ENCODE measurements at places on chromosomes 5 and 9.

DNA sequence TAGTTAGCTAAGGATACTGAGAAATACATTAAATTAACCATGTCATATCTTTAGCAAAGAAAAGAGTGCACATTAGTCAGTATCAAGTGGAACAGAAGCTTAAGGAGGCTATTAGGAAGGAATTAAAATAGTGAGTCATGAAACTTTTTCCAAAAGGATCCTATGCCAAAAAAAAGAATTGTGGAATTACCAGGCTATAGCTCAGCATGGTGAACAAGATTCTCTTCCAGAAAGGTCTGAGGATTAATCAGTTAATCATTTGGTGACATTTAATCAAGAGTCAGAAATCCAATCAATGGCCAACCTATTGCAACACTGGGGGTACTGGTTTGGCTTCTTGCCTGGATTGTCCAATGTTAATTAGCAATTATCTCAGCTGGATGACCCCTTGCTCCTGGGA is 244.5 kb upstream of the NMUR2 start:
- no peak for DNase-seq

- DNase-seq = no peak
Observed at GRCh38 chr5:1056611-1057484, 48.2 kb downstream of the NKD2 start.

DNA sequence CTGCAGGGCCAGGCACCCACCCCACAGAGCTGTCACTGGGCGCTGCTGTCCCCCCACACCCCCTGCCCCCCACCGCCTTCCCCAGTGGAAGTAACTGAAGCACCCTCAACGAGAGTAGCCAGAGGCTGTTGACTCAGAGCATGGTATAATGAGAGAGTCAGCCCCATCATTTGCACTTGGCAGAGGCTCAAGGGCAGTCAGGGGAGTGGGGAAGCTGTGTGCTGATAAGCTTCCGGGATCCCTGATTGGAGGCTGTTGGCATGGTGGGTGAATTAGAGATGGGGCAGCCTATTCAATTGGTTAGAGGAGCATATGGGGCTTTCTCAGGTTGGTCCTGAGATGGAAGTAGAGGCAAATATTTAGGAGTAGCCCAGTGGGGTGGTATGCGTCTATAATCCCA is 77.1 kb upstream of the GOLM1 start:
- no peak for DNase-seq

DNA sequence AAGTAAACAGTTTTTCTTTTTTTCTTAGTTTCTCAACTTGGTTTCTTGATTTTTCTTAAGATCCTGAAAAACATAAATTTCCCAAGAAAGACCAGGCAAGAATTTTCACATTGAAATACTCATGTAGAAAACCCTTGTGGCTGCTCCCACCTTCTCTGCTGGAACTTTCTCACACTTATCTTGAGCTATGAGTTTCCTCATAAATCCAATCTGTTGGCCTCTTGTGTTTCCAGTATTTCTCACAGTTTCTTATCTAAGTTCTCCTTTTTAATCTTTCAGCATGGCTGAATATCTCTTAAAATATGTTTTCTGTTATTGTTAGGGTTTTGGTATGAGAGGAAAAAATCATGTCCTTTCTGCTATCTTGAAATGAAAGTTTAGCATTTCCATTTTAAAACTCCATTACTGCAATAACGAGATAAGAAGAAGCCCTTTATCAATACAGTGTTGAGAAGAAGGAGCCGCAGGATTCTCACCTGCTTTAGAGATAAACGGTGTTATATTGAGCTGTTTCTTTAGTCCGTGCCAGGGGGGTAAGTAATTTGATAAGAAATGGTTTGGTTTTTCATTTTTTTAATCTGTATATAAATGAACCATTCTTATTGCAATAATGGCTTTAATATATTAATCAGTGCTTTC is 89.3 kb downstream of the ALDH1A1 start:
- DNase-seq = no peak

GRCh38 chr5:179326122-179326927 is 18.9 kb downstream of the ADAMTS2 start:
- no peak for DNase-seq

- no peak for DNase-seq
Observed at GRCh38 chr9:7097040-7097715, 339.4 kb downstream of the KDM4C start.

DNA sequence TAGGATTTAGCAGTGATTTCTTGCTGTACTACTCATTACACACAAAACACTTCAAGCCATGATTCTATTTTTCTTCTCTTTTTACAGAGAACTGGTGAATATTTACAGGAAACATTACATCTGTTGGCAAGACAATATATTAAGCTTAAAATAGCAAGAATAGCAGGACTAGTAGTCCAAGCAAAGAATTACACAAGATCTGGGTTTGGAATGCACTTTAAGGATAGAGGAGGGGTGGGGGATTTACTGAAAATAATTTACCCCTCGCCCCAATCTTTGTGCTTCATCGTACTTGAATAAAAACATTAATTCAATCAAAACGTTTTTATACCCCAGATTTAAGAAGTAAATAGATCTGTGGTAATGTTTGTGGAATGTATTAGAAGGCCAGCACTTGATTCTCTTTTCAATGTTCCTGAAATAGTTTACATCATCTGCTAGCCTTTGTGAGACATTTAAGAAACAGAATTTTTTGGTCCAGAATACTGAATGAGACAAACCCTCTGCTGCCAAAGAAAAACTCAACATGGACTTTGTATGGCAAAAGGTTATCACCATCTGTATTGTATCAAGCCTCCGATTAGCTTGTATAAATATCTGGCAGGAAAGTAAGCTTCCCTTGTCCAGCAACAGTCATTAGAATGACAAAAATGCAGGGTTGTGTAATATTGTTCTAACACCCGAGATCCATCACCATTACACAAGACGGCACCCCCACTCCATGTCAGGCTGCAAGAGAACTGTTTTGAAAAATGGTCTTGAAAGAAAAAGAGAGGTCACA is 23.8 kb downstream of the SVEP1 start:
- DNase-seq = no peak

DNA sequence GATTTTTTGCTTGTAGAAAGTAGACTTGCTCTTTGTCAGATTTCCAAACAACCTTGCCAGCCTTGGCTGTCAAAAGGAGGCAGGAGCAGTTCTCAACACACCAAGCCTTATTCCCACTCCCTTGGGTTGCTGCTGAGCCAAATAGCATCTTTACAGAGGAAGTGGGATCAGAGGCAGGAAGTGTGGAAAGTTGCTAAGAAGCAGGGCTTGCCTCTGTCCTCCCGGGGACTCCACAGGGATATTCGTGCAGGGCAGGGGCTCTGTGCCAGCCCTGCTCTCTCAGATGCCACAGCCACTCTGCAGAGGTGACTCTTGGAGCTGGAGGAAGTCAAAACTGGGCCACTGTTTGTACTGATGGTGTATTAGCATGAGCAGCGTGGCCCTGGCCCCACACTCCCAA is 24.3 kb downstream of the PTPDC1 start:
- DNase-seq = no peak

GRCh38 chr5:176883700-176884570 is 15.2 kb downstream of the HK3 start:
- DNase-seq = no peak

- DNase-seq = no peak
Observed at GRCh38 chr9:133726401-133727276, 11.5 kb downstream of the SARDH start.

DNA sequence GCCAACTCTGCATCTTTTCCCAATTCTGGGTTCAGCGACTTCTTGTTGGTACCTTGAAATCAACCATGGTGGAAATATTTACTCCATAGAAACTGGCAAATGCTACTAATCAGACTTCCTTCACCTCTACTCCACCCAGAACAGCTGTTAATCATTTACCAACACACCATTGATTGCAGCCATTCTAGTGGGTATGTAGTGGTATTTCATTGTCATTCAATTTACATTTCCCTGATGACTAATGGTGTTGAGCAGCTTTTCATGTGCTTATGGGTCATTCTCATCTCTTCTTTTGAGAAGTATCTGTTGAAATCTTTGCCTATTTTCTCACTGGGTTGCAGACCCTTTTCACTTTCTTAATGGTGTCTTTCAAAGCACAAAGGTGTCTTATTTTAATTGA is 122.4 kb upstream of the MSX2 start:
- no peak for DNase-seq

DNA sequence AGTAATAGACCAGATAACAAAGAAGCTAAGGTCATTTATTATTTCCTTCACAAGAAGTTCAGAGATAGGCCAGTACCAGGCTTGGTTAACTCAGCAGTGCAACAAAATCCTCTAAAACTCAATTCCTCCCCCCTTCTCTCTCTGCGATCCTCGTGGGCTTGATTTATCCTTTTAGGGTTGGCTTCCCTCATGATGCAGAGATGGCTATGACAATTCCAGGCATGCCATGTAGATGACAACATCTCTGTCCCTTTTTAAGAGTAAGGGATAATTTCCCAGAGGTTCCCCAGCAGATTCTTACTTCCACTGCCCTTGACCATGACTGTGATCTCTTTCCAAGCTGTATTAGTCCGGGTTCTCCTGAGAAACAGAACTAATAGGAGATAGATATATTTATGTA is 28.7 kb upstream of the DAP start:
- no peak for DNase-seq

- no peak for DNase-seq
Observed at GRCh38 chr9:4530375-4530774, 40.1 kb downstream of the SLC1A1 start.

GRCh38 chr5:126251024-126251423 is 172.2 kb upstream of the GRAMD2B start:
- DNase-seq = no peak

GRCh38 chr9:111250875-111251842 is 78.9 kb downstream of the OR2K2 start:
- DNase-seq = no peak

GRCh38 chr5:155726267-155726666 is 600.7 kb upstream of the SGCD start:
- DNase-seq = no peak

GRCh38 chr5:97075649-97076048 is 66.8 kb downstream of the LIX1 start:
- no peak for DNase-seq

DNA sequence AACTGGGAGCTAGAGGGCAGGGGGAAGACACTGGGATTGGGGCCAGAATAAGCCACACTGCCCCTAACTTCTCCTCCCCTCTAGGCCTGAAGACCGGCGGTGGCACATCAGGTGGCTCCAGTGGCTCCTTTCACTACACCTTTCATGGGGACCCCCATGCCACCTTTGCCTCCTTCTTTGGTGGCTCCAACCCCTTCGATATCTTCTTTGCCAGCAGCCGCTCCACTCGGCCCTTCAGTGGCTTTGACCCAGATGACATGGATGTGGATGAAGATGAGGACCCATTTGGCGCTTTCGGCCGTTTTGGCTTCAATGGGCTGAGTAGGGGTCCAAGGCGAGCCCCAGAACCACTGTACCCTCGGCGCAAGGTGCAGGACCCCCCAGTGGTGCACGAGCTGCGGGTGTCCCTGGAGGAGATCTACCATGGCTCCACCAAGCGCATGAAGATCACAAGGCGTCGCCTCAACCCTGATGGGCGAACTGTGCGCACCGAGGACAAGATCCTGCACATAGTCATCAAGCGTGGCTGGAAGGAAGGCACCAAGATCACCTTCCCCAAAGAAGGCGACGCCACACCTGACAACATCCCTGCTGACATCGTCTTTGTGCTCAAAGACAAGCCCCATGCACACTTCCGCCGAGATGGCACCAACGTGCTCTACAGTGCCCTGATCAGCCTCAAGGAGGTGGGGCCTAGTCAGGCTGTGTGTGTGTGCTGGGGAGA is 6.8 kb downstream of the DNAJB5 start:
- no peak for DNase-seq

GRCh38 chr9:98329281-98329680 is 73.8 kb upstream of the TBC1D2 start:
- no peak for DNase-seq

DNA sequence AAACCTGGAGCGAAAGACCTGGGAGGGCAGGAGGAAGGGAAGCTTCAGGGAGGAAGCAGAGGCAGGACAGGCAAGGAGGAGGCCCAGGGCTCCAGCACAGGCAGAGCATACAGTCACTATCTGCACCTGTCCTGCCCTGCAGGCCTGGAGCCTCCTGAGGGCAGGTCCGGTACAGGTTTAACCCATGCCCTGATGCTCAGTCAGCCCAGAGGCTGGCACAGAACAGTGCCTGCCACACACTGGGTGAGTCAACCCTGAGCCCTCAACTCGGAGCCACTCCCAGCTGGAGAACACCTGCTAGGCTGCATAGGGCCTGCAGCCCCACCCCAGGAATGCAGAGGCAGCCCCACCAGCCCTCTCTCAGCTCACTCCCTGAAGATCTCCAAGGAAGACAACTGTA is 161.5 kb upstream of the PHYKPL start:
- DNase-seq = peak; percentile 37

- no peak for DNase-seq
Observed at GRCh38 chr5:91401175-91401574, 18.1 kb upstream of the ARRDC3 start.

DNA sequence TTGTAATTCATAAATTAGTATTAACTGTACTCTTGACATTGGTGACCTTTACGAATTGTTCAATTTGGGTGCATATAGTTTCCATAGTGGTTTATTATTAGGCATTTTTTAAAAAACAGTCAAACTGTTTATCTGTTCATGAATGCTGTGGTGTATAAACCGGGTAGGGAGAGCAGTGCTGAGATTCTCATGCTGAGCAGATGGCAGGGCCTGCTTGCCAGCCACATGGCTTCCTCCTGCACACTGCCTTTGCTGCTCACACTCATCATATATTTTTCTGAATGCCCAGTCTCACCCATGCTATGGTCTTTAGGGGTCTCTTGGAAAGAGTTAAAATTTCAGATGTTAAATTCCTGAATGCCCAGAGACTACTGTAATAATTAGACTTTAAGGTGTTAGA is 40.8 kb downstream of the NNT start:
- DNase-seq = no peak

DNA sequence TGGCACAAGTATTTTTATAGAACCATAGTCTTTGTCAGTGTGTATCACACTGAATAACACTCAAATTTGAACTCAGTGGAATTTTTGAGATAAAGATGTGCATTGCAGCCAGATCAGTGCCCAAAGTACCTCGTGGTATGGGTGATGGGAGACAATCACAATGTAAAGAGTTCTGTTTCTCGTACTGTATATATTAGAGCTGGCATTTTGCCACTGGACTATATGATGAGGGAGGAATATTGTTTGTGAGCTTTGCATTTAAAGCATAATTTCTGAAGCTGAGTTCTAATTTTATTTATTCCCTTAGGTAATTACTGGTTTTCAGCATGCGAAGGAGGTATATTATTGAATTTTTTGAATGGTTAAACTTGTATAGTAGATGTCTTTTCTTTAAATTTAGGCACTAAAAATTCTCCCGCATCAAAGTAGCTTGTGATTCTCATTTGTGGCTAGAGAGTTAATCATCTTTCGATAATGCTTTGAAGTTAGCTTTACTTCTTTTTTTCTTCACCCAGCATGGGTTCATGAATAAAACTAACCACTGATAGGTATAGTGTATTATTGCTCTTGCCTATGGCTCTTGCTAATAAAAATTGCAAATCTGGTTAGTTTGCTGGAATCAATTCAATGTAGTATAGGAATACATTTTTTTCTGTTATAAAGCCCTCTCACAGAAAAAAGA is 43.1 kb downstream of the PAM start:
- no peak for DNase-seq

- DNase-seq = no peak
Observed at GRCh38 chr9:100724886-100725285, 147.0 kb downstream of the CAVIN4 start.

GRCh38 chr9:5445886-5446285 is 4.5 kb upstream of the CD274 start:
- no peak for DNase-seq

GRCh38 chr5:128539038-128539429 is 989 bp upstream of the FBN2 start:
- DNase-seq = peak; percentile 9

GRCh38 chr9:111870774-111871498 is 25.7 kb upstream of the UGCG start:
- no peak for DNase-seq

GRCh38 chr5:179381691-179382090 is 36.4 kb upstream of the ADAMTS2 start:
- no peak for DNase-seq
